ENCODE measurements at places on chromosomes 2 and 18. TPM values are rescaled to one million over a fixed set of nuclear protein-coding genes. Genes with fewer than 3 reads are reported as not detected.

Gene TUBA3E
- total RNA-seq: not detected

Gene FKBP1B
- 15.3 TPM for total RNA-seq

Gene SUPT7L
- 33.2 TPM for total RNA-seq

Gene KLHL14
- total RNA-seq: 0.44 TPM

Gene KCNJ3
- total RNA-seq: 31.5 TPM

Gene NETO1
- total RNA-seq: 14.7 TPM

Gene NOL4
- not detected for total RNA-seq

Gene DAW1
- 0.30 TPM for total RNA-seq

Gene MLPH
- total RNA-seq: 60.1 TPM

GRCh38 chr2:119323459-119323858 is 43.2 kb downstream of the C2orf76 start:
- DNase-seq: no peak

DNA sequence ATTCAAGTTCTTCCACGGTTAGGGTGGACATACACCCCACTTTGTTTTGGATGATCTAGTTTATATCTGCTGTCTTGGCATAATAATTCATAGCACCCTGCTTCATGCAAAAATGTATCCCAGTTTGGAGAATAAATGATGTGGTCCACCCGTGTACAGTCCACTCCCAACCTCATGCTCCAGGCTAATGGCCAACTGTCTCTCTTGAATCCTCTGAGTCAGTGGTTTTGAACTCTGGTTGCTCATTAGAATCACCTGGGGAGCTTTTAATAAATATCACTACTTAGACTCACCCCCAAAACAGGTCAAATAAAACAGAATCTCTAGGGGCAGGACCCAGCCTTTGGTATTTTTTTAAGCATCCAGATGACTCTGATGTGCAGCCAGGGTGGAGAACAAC is 78.5 kb downstream of the SDC1 start:
- no peak for DNase-seq

GRCh38 chr2:84823788-84824187 is 57.1 kb downstream of the TRABD2A start:
- no peak for DNase-seq

- no peak for DNase-seq
Measured at GRCh38 chr2:205948883-205949282, 137.1 kb downstream of the INO80D start.

GRCh38 chr18:75582406-75582821 is 154.9 kb upstream of the SMIM21 start:
- DNase-seq: no peak

- no peak for DNase-seq
Measured at GRCh38 chr2:238586931-238587775, 160.4 kb downstream of the ASB1 start.

DNA sequence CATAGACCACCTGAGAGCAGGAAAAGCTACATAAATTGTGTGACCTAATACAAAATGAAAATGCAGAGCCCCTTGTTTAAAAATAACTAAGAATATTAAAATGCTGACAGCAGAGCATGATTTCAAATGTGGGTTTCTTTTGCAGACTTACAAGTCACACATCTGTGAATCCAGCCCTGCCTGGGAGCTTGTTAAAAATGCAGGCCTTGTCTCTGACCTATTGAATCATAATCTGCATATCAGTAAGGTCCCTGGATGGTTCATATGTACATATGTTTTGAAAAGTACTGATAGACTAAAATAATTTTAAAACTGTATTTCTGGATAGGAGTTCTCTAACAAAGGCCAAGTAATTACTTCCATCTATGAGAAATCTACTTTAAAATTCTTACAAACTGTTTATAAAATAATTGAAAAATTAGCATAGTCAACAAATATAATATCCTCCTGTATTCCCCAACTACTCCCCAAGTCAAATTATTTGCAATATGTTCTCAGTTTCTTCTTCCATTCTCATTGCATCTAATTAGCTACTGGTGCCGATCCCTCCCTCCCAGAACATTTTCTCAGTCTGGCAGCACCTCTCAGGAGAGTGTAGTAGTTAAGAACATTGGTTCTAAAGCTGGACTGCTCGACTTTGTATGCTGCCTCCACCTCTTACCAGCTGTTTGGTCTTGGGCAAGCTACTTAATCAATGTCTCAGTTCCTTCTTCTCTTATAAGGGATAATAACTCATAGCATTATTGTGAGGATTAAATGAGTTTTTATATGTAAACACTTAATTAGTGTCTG is 1040.4 kb upstream of the CDH2 start:
- DNase-seq: no peak

DNA sequence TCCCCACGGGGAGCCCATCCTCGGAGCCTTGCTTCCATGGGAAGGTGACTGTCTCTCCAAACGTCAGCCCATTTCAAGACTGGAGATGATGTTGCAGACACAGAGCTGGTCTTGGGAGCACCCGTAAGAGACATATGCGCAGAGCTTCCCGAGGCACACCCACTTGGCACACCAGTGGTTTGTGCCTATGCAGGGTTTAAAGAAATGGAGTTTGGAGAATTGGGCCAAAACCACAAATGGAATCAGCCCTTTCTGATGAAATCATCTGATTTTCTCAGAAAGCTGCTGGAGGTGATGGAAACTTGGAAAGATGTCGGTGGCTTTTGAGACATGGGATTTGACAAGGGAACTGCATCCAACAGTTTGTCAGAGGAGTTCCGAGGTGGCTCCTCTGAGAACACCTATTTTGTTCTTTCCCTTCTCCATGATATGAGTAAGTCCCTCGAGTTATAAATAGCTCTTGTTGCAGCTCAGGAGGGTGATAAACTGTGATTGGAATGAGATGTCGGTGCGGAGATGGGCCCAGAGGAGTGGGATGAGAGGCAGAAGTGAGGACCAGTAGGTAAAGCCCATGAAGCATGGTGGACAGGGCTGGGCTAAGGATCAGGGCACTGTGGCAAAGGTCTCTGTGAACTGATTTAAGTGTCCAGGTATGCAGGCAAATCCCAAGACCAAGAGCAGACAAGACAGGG is 225.7 kb downstream of the ACKR3 start:
- DNase-seq: no peak

GRCh38 chr2:108316461-108317258 is 28.0 kb downstream of the SULT1C2 start:
- DNase-seq: no peak

GRCh38 chr2:48940606-48941005 is 185.1 kb upstream of the LHCGR start:
- DNase-seq: no peak

- DNase-seq: no peak
Measured at GRCh38 chr2:206798000-206798399, 32.6 kb downstream of the FASTKD2 start.

DNA sequence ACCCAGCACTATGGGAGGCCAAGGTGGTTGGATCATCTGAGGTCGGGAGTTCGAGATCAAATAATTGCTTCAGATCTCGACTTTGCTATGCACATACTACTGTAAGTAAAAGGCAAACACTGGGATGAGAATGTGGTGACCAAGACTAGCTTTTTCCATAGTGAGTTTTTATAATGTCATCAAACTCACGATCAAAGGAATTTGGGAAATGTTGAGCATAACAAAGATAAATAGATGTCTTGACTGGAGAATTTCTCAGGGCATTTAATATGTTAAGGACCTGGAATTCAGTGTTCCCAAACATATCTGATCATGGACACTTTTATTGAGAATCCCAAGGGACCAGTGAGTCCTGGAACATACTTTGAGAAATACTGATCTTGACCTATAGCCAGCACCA is 205.6 kb downstream of the ARHGAP15 start:
- no peak for DNase-seq

- DNase-seq: no peak
Measured at GRCh38 chr2:161170377-161170776, 10.1 kb downstream of the TANK start.

DNA sequence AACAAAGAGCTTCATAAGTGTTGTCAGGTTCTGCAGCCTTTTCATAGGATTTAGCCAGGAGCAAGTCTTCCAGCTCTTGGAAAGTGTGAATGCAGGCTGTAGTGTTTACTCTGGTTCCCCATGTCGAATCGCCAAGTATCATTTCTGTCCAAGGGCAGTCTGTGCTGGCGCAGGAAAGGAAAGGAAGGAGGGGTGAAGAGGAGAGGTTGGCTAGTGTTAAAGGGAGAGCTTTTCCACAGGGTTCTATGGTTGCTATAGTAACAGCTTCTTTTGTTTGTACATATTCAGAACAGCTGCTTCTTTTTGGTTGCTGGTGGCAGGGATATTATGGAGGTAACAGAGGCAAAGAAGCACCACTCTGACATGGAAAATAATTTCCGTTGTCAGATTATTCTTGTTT is 69.9 kb downstream of the KCNH7 start:
- no peak for DNase-seq

GRCh38 chr18:63992751-63993150 is 22.9 kb downstream of the SERPINB8 start:
- no peak for DNase-seq

- DNase-seq: no peak
Measured at GRCh38 chr2:85549826-85550225, 10.9 kb downstream of the MAT2A start.

DNA sequence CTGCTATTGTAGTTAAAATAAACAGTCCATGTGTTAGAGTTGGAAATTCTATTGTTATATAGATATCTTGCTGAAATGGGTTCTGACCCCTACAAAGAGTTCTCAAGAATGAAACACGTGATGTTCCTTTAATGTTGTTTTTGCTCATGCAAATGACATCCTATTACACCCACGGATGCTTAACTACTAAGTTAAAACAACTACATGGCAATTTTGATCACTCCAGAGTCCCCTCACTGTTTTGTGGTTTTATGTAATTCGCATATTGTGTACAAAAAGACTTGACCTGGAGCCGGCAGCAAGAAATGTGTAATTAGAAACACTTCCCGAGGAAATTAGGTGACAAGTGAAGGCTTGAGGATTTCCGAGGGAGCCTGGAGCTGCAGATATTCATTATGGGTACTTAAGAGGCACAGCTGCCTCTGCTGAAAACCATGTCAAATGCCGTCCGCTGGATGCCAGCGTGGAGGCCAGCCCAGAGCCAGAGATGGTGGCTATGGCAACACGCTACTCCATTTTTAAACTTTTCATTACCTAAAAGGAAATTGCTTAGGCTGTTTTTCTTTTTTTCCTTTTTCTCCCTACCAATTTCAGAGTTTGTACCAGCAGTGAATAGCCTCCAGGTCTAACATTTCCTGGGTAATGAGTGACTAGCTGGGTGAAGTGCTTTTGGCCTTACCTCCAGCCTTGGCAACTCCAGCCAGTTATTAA is 21.0 kb upstream of the CABLES1 start:
- no peak for DNase-seq

GRCh38 chr18:34631093-34631966 is 78.8 kb upstream of the DTNA start:
- no peak for DNase-seq

- no peak for DNase-seq
Measured at GRCh38 chr2:160194351-160194750, 5.7 kb downstream of the ITGB6 start.

DNA sequence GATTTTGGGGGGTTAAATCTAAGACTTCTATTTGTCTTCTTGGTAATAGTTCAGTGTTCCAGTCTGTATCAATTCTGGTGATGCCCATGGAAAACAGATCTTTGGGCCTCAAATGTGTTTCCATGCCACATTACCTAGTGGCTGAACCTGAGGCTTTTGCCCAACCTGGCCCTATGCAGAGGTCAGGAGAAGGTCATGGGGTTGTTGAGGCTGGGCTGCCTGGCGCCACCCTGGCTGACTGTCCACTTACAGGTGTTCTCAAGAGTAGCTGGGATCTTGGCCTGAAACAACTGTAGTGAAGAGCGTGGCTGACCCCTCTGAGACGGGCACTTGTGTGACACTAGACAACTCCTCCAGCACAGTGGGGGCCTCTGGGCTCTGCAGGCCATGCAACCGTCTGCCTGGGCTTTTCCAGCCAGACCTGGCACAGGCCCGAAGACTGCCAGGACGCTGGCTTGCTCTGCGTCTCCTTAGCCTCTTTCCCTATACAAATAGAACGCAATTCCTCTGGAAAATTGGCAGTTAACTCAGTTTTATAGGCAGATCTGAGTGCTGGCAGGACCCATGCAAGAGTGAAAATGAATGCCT is 127.8 kb downstream of the TRIM43 start:
- DNase-seq: no peak

GRCh38 chr2:23859983-23860382 is 66.9 kb downstream of the ATAD2B start:
- no peak for DNase-seq

DNA sequence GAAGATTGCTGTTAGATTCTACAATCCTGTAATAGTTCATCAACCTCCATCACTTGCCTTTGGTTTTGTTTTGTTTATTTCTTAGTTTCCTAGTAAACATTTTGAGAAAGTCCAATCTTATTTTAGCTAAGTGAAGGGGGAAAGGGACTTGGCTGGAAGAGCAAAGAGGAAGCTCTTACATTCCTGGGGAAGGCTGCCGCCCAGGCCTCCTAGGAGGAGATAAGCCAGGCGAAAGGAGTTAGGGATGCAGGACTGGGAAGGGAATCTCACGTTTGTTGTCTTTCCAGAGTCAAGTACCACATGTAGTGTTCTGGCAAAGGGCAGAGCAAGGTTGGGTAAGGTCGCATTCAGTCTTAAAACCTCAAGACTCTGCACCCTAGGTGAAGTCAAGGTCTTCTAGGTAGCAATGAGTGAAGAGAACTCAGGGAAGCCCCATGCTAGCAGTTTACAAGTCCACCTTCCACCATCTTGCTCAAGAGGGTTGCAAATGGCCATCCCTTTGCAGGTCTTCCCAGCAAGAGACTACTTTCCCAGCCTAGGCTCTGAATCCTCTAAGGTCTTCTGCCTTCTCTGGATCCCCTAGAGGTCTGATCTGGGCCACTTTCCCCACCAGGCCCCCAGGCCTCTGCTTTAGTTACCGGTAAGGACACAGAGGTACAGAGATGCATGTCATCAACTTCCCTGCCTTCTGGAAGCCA is 320.7 kb downstream of the CYP26B1 start:
- no peak for DNase-seq

- no peak for DNase-seq
Measured at GRCh38 chr18:35473562-35473961, 24.2 kb downstream of the INO80C start.

DNA sequence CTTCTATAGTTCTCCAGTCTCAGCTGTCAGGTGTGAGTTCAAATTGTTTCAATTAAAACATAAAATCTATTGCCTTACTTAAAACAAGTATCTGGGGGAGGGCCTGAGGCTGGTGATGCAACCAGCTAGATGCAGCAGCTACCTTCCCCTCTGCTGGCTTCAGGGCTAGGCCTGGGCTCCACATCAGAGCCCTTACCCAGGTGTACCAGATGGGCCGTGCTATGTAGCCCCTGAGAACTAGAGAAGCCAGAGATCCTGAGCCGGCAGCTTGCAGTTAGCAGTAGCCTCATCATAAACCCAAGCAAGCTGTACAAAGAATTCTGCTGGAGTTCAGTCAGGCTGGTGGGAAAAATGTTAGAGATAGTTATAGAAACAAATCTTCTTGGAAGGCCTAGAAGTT is 97.7 kb upstream of the ACAA2 start:
- DNase-seq: no peak

- DNase-seq: no peak
Measured at GRCh38 chr2:69190743-69191404, 177.9 kb downstream of the ANTXR1 start.

- no peak for DNase-seq
Measured at GRCh38 chr2:163800951-163801381, 65.2 kb upstream of the FIGN start.
